ENCODE measurements at places on chromosomes 6 and 20. TPM values are rescaled to one million over a fixed set of nuclear protein-coding genes. Genes with fewer than 3 reads are reported as not detected.

GRCh38 chr6:147691446-147691845 is 183.0 kb downstream of the SAMD5 start:
- no peak for DNase-seq

- DNase-seq, result peak; percentile 89
Measured at GRCh38 chr6:12761376-12762115, 45.0 kb downstream of the PHACTR1 start.

PTGIS gene
- 0.54 TPM for total RNA-seq

DNA sequence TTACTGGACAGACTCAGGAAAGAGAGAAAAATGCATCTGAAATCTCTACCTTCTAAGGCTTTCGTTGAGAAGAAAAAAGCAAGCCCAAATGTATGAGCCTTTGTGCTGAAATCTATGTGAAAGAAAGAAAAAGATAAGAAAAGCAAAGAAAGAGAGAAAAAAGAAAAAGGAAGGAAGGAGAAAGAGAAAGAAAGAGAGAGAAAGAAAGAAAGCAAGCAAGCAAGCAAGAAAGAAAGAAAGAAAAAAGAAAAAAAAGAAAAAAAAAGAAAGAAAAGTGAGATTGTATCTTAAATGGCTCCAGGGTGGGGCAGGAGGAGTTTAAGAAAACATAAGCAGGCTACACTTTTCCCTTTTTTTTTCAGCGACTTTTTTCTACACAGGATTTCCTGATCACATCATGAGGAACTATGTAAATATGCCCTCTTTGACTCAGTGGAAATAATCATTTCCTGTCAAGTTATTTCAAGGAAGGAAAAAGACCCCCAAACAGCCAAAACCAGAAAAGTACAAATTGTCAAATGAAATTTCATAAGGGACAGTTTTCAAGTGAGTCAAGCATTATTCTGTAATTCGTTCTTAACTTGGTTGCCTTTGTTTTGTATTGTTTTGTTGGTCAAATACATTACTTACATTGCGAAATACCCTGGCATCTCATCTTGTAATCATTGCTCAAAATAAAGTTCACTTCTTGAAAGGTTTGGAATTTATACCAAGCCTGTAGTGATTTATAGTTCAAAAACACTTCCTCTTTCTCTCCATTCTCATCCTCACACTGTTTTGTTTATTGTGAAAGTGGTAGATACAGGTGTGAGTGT is 79.5 kb upstream of the RNF217 start:
- DNase-seq, result peak; percentile 18

DNA sequence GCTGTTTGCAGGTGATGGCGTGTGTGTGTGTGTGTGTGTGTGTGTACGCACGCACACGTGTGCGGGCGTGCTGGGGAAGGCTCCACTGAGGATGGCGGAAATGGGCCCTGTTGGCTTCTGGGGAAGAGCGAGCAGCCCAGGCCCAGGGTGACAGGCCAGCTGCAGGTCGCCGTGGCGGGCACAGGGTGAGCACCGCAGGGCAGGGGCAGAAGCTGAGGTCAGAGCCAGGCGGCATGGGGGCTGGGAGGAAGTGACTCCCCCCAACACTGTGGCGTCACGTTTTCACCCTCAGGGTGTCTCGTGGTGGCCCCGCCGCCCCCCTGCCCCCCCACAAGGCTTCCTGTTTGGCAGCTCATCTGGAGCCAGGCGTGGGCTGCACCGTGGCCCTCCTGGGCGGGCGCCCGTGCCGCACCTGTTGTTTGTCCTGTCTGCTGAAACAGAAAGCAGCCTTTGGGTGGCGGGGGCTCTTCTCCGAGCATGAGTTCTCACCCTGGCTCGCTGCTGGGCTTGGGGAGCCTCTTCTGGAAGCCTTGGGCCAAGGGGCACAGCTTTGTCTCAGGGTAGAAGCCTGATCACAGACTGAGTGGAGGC is 7.1 kb downstream of the RBM38 start:
- peak; percentile 36 for DNase-seq

DNA sequence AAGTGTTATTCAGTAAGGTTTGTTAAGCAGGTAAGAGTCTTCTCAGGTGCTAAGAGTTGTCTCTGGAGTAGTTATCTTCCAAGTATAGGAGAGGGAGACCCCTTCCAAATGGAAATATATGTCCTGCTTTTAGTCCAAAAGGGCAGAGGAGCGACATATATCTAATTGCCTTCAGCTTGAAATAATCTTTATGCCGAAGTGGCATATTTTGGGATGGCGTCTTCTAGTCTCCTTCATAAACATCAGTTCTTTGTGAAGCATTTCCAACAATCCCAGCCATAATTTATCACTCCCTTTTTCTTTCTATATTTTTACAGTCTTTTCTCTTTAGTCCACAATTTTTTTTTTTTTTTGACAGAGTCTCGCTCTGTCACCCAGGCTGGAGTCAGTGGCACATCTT is 6.0 kb downstream of the TMC2 start:
- DNase-seq, result no peak

ZBTB46 gene
- 3.4 TPM for total RNA-seq

DNA sequence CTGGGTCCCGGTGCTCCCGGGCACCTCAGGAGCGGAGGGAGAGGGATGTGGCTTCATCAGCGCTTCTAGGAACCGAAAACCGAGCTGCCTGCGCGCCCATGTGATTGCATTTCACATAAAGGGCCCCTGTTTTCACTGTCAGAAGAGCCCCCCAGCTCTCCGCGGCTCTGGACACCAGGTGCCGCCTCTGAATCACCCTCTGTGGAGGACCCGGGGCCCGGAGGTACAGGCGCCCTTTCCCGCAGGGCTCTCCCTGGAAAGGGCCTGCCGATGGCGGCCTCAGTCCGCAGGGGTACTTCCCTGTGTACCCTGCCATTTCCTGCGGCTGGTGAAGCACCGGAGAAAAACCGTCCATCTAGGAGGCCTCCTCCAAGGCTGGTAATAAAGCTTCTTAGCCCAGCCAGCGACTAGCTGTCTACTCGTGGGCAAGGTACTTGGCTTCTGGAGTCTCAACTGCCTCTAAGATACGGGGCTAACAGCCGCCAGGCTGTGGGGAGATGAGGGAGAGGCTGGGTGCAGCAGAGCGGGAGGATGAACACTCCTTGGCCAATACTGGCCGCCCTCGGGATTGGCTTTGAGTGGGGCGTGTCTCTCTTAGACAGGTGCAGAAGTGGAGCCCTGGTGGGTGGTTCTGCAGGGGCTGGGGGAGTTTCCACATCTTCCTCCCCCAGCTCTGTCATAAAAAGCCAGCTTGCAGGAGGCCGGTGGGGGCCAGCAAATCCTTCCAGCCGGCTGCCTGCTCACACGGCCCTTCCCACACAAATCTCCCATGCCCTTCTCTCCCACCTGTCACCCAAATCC is 1.6 kb downstream of the PPP1R16B start:
- DNase-seq, result no peak

SLC22A3 gene
- 1.8 TPM for total RNA-seq

GRCh38 chr6:14693301-14694192 is 552.3 kb upstream of the JARID2 start:
- no peak for DNase-seq

RFX6 gene
- not detected for total RNA-seq

DNA sequence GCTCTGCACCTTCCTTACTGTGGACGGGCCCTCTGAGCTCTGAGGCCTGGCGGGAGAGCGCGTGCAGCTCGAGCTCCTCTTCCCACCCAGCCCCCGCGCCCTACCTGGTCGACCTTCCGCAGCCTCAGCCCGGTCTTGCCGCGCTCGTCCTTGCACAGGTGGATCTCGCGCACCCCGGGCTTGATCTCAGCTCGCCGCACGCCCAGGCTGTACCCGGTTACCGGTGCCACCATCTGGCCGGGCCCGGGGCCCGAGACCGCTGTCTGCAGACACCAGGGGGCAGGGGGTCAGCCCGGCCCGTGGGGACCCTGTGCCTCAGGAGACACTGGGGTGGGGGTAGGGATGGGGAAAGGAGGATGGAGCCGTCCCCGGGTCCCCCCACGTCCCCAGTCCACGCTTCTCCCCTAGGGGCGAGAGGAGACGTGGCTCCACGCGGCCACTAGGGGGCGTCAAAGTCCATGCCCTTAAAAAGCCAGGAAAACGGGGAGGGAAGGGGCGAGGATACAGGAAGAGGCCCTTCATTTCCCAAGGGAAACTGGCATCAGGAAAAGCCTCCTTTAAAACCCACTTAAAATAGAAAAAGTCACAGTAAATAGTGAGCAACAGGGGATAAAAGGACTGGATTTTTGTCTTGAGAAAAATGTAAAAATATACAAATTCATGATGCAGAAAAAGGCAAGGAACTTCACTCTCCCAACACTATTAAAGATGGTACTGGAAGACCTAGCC is 15.5 kb downstream of the SDCBP2 start:
- peak; percentile 73 for DNase-seq

GRCh38 chr20:12970372-12970821 is 38.4 kb upstream of the SPTLC3 start:
- DNase-seq, result peak; percentile 21

DNA sequence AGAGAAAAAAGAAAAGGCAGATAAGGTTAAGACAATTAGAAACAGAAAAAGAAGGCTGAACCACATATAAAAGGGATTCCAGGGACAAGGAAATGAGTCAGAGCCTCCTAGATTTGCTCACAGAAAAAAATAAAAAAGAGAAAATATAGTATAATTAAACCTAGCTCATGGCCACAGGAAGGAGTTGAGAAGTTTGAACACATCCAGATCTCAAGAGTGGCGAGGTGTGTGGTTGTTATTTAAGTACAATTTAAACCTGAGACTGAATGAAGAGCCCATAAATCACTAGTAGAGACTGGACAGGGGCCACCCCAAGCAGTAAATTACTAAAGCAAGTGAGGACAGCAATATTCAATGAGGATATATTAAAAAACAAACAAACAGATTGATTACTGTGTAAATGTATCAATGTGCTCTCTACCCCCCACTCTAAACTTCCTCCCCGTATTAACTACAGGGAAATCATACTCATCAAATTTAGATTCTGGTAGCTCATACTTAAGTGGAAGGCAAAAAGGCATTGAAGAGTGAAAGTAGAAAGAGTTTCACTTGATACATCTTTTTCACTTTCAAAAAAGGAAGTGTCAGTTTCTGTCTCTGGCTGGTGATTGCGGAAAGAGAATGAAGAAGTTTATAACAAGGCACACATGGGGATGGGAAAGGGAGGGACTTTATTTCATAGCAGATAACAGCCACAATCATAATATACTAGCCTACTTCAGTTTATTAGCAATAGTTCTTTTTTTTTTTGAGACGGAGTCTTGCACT is 49.3 kb upstream of the SCAF8 start:
- DNase-seq, result peak; percentile 49

DNA sequence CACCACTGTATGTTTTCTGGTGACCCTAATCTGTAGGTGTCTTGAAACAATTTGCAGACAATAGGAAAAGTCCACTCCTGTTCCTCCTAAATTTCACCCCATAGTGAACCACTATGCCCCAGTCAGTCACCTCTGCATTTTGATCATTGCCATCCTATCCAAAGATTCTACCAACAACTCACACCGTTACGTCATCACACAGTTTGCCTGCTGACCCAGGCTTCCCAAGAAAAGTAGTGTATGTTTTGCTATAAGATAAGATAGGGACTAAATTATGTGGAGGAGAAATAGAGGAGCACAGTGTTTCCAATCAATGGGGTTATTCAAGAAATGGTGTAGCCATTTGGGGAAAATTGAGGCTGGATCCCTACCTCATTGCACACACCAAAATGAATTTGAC is 58.8 kb downstream of the GNAS start:
- DNase-seq, result no peak

DNA sequence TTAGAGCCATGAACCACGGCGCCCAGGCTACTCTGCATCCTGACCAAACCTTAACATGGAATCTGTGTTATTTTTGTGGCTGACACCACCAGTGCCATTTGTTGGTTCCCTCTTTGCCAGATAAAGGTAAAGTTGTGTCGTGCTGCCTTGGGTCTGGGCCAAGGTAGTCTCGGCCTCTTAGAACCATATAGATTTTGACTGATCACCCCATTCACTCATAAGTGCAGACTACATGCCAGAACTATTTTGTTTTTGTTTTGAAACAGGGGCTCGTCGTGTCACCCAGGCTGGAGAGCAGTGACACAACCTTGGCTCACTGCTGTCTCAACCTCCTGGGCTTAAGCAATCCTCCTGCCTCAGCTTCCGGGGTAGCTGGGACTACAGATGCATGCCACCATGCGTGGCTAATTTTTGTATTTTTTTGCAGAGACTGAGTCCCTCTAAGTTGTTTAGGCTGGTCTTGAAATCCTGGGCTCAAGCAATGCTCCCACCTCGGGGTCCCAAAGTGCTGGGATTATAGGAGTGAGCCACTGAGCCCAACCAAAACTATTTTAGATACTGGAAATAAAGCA is 19.2 kb upstream of the RIPOR3 start:
- peak; percentile 50 for DNase-seq

DNA sequence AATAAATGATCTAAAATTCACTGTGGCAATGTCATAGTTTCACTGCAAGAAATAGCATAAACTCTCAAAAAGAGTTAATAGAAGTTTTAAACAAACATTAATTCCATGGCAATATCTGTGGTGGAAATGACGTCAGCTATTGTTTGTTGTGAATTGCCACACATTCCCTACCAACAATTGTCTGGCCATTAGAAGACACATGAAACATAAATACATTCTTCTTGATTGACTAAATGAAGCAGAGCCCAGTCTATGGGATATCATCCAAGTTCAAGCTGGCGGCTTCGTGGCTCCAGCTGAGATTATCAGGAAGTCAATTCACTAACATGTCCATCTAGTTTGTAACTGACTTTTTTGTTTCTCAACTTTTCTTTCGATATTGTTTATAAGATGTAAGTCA is 369.0 kb downstream of the ARHGAP18 start:
- DNase-seq, result peak; percentile 55

SSTR4 gene
- not detected for total RNA-seq

GRCh38 chr20:64107736-64108457 is 532 bp upstream of the NPBWR2 start:
- no peak for DNase-seq

DNA sequence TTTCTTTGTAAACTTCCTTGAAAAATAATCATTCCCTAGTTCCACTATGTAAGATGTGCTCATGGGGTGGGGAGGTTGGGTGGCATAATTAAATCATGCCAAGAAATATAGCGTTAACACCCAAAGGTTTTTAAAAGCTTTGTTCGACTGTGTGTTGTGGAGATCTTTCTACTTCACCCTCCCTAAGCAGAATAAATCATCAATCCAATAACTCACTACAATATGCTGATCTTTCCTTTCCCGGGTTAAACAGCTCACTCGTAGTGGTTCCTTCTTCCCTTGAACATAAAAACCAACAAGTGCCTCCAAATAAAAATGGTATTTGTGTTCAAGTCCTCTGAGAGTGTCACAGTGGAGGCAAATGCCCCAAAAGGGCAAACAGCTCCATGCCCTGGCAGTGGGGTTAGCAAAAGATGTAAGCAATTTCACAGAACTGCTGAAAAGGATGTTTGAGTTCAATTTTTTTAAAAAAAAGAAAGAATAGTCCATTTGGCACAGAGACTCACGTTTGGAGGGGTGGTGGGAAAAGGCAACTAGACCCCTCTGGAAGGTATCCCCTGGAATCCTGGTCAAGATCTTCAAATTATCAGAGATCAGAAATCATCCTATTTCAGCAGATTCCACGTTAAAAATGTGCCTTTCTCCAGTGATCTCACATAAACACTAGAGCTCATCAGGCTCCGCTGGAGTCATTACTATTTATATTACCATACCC is 99.1 kb downstream of the TFAP2A start:
- no peak for DNase-seq

GRCh38 chr20:2521369-2522305 is 12.9 kb upstream of the ZNF343 start:
- peak; percentile 42 for DNase-seq

Data from Daoy (cell line).